ENCODE measurements at places on chromosomes 2 and 18. TPM values are rescaled to one million over a fixed set of nuclear protein-coding genes. Genes with fewer than 3 reads are reported as not detected.
A peak's percentile ranks its signal among the peaks of the same experiment; 100 is the strongest.

DNA sequence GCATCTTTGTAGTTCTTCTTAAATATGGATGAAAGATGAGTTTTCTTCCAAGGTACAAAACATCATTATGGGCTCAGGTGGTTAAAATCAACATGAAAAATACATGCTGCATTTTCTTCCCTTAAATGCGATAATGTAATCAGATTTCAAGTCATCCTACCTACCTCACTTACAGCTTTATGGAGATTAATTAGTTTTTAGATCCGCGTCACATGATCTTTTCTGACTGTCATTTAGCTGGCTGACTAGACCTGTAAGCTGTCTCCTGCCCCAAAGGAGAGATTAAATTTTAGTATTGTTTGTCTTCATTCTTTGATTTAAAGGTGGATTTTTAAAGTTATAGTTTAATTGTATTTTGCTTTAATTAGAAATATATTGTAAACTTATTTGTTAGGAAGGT, 678.0 kb upstream of the ZEB2 start:
- peaks cover 1% of the 10 kb centered on the region for H3K27me3 ChIP-seq
- H3K4me1 ChIP-seq: peaks cover 18% of the 10 kb centered on the region
- H3K36me3 ChIP-seq: no peaks in the 10 kb centered on the region
- DNase-seq: no peak

DNA sequence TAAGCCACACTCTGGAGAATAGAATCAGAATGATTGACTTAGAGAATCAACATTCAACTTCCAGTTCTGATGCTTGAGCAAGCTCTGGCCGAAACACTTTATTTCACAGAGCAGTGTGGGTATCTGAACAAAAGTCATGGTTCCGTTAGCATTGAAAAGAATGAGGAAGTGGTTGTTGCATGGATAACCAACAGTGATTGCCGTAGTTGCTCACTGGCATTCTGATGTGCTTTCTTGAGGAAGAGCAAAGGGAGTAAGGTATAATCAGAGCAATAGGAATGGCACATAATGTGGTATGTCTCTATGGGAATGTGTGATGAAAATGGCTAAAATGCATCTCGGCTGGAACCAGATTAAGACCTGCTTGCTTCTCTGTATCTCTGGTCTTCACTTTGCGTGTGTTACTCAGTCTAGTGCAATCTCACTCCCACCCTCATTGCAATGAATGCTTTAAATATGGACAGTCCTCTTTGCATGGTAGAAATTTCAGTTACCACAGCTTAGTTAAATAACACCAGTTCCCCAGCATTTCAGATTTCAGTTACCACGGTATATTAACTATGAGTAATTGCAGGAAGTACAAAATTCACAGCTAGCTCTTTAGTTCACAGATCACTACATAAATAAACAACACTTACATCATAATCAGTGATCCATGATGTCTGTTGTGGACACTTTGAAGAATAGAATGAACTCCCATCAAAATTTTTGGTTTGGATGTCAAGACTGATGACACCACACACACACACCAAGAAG, 7.8 kb upstream of the RAB12 start:
- H3K27ac ChIP-seq: peak overlapping the region; percentile 16
- no peak for DNase-seq
- no peaks in the 10 kb centered on the region for H3K27me3 ChIP-seq
- H3K36me3 ChIP-seq: no peaks in the 10 kb centered on the region
- no peaks in the 10 kb centered on the region for H3K4me1 ChIP-seq

- H3K27me3 ChIP-seq: no peaks in the 10 kb centered on the region
- DNase-seq: no peak
- H3K27ac ChIP-seq: no peak overlapping the region
- H3K4me3 ChIP-seq: no peak overlapping the region
These were observed 16.6 kb downstream of the EPHA4 start for GRCh38 chr2:221555494-221555846.

DNA sequence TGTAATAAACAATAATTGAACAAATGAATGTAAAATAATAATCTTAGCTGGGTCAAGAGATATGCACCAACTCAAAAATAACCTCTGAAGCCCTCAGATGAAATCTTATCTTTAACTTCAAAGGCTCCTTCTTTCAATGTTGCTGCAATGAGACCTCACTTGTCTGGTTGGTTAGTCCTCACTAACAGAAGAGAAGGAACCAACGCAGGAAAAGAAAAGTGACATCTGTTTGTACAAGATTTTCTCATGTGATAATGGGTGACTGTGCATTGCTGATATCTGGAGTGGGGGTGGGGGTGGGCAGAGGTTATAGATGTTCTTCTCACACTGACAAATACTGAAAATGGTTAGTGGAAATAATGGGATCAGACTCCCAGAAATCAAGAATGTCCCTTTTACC, 2.6 kb downstream of the SCN7A start:
- H3K27ac ChIP-seq: no peak overlapping the region
- no peaks in the 10 kb centered on the region for H3K36me3 ChIP-seq
- DNase-seq: no peak
- no peak overlapping the region for H3K4me3 ChIP-seq
- peaks cover 31% of the 10 kb centered on the region for H3K4me1 ChIP-seq

DNA sequence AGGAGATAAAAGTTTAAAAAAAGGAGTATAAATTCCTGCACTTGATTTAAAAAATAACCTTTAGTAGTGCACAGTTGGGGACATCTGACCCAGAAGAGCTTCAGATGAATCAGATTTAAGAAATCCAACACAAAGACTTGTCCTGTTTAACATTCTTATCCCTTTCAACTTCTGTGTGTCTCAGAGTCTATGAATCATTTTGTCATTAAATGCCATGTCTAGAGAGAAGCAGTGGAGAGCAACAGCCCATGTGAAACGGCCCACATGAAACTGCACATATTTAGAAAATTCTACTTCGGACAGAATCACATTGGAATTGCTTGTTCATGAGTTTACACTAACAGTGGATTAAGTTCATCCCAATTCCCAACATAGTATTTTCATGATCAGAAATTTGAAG, 278.6 kb downstream of the SLC8A1 start:
- DNase-seq: no peak
- H3K27me3 ChIP-seq: no peaks in the 10 kb centered on the region
- no peak overlapping the region for H3K4me3 ChIP-seq
- H3K4me1 ChIP-seq: no peaks in the 10 kb centered on the region
- H3K27ac ChIP-seq: no peak overlapping the region

DNA sequence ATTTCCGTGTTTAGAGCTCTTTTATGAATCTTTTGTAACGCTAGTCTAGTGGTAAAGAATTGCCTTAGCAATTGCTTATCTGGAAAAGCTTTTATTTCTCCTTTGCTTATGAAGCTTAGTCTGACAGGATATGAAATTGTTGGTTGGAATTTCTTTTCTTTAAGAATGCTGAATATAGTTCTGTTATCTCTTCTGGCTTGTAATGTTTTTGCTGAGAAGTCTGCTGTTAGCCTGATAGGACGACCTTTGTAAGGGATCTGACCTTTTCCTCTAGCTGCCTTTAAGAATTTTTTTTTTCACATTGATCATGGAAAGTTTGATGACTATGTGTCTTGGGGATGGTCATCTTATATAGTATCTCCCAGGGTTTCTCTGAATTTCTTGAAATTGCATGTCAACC, 101.1 kb downstream of the TRABD2A start:
- no peaks in the 10 kb centered on the region for H3K36me3 ChIP-seq
- H3K27ac ChIP-seq: no peak overlapping the region
- no peak overlapping the region for H3K4me3 ChIP-seq
- H3K4me1 ChIP-seq: no peaks in the 10 kb centered on the region

DNA sequence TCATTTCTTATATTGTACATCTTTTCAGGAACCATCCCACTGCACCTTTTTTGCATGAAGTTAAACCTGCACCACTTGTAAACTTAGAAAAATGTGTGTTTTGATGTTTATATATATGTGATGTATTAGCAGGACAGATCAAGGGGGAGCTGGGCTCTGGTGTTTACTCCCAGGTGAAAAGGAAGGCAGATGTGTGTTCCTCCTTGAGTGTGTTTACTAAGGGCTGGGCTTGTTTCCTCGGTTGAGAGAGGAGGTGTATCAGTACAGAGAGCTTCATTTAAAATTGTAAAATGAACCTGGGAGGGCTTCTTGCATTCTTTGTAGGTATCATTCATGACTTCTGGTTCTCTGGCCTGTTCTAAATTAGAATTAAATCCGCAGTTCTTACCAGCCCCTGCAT, 14.8 kb downstream of the LPIN1 start:
- no peak overlapping the region for H3K27ac ChIP-seq
- H3K27me3 ChIP-seq: peaks cover 6% of the 10 kb centered on the region
- no peak for DNase-seq
- H3K36me3 ChIP-seq: peaks cover 27% of the 10 kb centered on the region
- H3K4me1 ChIP-seq: no peaks in the 10 kb centered on the region

MAP2 gene
- total RNA-seq: 2.1 TPM

ZSWIM2 gene
- total RNA-seq: not detected

MYCN gene
- 8.5 TPM for total RNA-seq

IL1RL2 gene
- not detected for total RNA-seq
